Activated T-cell treated with anti-CD3 and anti-CD28 coated beads for 24 hours (primary cell): ENCODE measurements at places on chromosomes 2 and 18.

GRCh38 chr2:234464291-234464645 is 32.6 kb downstream of the ARL4C start:
- DNase-seq: no peak

GRCh38 chr18:10289951-10290637 is 164.3 kb upstream of the APCDD1 start:
- no peak for DNase-seq

DNA sequence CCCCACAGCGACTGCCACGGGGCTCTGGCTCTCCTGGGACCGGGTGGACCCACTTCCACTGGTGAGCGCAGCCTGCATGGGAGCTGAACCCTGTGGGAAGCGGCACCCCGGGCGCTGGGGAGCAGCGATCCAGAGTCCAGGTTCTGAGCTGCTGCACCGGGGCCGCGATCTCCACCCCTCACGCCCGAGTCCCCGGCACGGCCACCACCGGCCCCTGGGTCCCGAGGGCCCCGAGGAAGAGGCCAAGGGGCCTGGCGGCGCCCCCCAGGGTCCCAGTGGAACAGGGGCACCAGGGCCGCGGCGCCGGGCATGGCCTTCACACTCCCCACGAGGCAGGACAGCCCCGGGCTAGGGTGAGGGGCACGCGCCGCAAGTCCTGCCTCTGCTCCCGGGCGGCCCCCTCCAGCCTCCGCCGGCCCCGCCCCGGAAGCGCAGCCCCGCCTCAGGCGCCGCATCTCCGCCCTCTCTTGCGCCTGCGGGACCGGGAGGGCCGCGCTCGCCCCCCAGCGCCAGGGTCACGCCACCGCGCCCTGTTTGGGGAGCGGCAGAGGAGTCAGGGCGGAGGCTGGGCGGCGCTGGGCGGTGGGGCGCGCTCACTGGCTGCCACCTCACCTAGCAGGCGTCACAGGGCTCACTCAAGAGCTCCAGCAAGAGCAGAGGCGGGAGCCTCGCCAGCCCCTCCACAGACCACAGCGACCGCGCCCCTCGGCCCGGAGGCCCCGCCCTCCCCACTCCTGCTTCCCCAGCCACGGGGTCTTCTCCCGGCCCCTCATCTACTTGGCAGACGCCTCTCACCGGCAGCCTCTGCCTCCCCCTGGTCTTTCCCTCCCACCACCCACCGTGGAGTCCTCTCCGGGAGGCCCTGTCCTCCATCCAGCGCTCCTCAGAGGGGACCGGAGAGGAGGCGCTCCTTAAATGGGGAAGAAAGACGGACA is 26.8 kb downstream of the THAP4 start:
- peak; percentile 87 for DNase-seq

DNA sequence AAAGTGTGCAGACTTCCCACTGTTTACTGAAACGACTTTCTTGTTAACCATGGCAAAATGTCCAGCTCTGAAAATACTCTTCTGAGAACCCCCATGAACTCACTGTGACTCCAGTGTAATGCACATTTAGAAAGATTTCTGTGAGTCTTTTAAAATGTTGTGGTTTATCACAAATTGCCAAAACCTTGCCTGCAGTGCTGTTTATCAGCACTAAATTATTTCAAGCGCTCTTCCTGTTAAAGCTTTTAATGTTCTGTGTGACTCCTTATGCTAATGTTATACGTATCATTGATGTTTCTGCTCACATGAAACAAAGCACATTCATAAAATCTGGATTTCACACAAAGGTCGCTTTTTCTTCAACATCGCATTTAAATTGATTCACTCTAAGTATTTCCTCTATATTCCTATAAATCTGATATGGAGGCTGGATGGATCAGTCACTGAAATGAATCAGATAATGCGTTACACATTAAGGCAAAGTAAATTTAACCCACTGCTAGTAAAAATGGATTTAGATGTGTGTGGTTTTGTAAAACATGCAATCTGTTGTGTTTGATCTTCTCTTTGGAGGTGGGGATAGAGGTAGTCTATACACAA is 521.2 kb downstream of the NYAP2 start:
- no peak for DNase-seq

- no peak for DNase-seq
Measured at GRCh38 chr2:136019306-136019705, 33.9 kb upstream of the DARS1 start.

DNA sequence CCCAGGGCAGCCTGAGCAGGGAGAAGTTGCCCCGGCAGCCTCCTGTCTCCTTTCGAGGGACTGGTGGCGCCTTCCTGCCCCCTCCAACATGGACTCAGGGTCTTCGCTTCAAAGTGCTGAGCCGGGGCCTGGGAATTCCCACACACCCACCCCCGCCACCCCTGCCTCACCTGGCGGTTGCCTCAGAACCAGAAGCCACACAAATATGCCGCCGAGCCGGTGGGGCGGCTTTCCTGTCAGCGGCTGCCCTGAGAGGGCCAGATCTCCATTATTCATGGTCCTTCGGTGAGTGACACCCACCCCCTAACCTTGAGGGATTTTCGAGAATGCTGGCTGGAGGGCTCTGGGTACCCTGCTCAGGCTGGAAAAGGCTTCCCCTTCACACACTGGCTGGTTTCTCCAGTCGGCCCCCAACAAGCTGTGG is 71.7 kb downstream of the SMAD7 start:
- no peak for DNase-seq

GRCh38 chr18:34723143-34723542 is 13.0 kb downstream of the DTNA start:
- no peak for DNase-seq

GRCh38 chr2:10759151-10759714 is 37.8 kb downstream of the ATP6V1C2 start:
- DNase-seq: no peak

DNA sequence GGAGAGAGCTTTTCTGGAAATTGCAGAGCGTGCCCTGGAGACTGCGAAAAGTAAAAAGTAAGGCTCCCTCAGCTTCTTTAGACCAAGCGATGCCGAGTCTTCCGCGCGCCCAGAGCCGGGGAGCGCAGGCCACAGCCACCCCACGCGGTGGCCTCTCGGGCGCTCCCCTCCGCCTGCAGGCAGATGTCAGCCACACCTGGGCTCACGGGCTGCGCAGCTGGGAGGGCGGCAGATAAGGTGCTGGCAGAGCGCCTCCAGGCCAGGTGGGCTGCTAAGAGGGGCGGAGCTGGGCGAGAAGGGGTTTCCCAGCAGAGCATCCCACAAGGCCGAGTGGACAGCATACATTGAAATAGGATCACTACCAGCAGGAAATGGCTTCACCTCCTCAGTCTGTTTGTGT is 81.7 kb downstream of the ARHGEF4 start:
- DNase-seq: no peak

DNA sequence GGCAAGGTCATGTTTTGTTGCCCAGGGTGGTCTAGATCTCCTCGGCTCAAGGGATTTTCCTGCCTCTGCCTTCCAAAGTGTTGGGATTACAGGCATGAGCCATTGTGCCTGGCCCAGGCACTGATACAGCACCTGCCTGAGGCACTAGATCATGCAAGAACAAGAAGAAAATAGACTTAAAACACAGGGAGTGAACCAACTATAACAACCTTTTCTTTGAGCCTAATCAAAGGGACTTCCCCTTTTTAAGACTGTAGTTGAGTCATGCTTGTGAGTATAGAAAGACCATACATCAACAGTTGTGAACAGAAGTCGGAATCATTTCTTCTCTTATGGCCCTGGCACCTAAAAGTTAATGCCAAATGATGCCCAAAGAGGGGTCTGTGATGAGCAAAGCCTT is 47.9 kb upstream of the MAPRE2 start:
- DNase-seq: no peak

GRCh38 chr18:79796016-79796415 is 1.7 kb upstream of the KCNG2 start:
- DNase-seq: no peak

GRCh38 chr18:79799619-79800370 is 2.1 kb downstream of the KCNG2 start:
- no peak for DNase-seq

DNA sequence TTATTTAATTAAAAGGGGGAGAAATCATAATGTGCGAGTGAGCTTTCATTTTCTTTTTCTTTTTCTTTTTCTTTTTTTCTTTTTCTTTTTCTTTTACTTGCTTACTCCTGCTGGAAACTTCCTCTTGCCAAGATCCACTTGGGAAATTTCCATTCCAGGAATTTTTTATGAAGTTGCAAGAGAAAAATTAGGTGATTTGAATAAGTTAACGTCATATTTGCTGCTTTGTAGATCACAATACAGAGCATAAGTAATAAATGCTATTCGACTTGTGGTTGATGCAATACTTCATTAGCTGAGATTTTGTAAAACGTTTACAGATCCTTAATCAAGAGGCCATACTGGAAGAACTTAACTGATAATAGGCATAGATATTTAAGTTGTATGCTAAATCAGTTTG is 354.7 kb upstream of the SMIM21 start:
- no peak for DNase-seq

- DNase-seq: no peak
Measured at GRCh38 chr18:12606592-12607315, 51.2 kb downstream of the SPIRE1 start.

GRCh38 chr2:230893841-230894781 is 29.4 kb downstream of the ITM2C start:
- DNase-seq: no peak

- no peak for DNase-seq
Measured at GRCh38 chr18:4908328-4908727, 288.7 kb downstream of the AKAIN1 start.

DNA sequence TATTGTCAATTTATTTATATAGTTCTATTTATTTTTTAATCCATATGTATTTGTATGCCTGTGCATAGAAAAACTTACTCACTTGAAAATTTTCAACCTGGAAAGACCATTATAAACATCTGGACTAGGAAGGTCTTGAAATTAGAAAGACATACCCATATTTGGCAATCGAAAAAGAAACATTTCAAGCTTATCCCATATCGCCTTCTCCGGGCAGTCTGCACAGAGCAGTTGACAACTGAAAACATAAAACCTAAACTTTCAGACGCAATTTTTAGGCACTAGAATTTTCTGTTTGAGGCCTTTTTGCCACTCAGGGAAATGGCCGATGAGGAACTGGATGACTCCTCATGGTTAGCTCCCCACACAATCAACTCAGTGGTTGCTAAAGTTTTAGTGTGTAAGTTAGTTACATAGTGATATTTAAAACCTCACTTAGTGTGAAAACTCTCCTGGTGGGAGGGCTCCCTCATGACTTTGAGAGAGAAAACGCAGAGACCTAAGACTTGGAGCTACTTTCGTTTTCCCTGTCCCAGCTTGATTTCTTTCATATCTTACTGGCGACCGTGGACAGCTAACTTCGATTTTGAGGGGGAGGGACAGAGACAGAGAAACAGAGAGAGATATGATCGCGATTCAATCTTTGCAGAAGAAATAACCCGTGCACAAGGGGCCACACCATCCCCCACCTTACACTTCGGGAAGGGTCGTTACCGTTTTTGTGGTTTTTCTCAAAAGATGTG is 3.2 kb upstream of the HOXD12 start:
- DNase-seq: no peak
